Urinary bladder (tissue), 4 donors: ENCODE measurements at places on chromosomes 1 and 21.

GRCh38 chr1:193143285-193143684 is 21.5 kb downstream of the CDC73 start:
- no peak for DNase-seq

DNA sequence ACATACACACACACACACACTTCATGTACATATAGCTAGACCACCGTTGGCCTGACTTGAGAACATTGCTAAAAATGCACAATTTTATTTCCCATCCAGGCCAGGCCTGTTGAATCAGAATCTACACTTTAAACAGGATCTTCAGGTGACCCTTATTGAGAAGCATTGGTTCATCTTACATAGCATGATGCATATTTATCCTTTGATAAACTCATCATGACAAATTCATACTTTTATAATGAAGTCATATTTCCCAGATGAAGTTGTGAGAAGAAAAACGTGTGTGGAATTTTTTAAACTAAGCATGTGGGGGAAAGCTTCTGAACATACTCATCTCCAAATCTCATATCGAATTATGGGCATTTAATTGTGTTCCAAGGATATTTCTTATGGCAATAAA is 877.7 kb downstream of the MRPL39 start:
- no peak for DNase-seq

DNA sequence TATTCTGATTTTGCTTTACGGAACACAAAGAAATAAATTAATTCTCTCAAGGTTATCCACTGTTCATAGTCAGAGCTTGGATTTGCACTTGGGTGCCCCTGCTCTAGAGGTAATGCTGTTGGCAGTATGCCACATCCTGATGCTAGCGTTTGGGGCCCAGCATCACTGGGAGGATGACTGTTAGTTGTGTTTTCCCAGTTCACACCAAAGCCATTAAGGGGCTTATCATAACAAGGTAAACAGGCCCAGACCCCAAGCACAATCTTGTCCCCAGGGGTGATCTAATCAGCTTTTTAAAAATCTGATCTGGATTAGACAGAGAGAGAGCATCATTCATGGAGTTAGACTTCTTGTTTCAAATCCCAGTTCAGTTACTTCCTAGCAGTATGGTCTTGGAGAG is 60.2 kb upstream of the PBX1 start:
- DNase-seq: no peak

DNA sequence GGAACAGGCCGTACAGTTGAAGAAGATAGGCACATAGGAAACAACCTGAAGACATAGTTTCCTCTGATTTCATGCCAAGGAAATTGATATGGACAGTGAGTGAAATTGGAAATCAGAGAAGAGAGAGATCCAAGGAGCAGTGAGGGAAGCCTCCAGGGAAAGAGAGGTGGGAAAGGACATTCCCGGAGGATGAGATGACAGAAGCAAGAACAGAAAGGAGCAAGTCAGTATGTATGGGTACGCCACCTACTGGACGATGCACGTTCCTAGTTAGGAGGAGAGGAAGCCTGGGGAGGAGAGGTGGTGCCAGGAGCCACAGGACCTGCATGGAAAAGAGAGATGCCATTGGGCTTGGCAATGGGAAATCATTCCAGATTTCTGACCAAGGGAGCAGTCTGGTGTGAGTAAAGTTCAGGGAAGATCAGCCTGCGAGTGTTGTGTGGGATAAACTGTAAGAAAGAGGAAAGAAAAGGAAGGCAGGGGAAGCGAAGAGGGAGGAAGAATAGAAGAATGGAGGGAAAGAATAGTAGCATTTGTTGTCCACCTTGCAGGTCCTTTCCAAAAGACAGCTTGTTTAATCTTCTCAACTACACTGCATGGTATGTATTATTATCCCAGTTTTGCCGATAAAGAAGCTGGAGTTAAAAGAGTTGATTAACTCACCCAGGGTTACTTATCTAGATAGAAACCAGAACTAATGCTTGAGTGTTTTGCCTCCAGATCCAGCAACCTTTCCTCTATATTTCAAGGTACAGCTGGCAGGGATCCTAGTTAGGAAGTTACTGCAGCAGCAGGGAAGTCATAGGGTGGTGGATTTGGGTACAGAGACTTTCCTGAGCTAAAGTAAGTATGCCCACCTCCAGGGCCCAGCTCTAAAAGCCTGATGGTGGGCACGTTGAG is 27.4 kb downstream of the C1orf116 start:
- DNase-seq: no peak

- DNase-seq: no peak
Measured at GRCh38 chr1:245060684-245061374, 94.0 kb upstream of the KIF26B start.

DNA sequence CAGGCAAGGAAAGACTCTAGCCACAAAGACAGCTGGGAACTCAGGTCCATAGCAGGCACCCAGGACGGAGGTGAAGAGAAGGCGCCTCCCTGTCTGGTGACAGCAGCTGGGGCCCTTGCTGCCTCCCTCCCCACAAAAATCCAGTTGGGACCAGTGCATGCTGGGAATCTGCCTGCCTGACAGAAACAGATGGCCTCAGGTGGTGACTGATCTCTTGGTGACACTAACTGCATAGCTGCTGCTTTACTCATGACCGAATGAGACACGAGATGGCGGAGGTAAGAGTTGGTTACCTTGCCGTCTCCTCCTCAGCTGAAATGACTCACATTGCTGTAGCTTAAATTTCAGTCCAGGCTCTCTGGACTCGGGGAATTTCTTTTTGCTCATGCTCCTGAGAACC is 130.3 kb downstream of the FGGY start:
- peak; percentile 31 for DNase-seq
